Left ventricle myocardium superior (tissue), 1 donor: ENCODE measurements at places on chromosomes 11 and 22. TPM values are rescaled to one million over a fixed set of nuclear protein-coding genes. Genes with fewer than 3 reads are reported as not detected.

The IFITM1 gene
- 101 TPM for total RNA-seq

The MIOX gene
- total RNA-seq = not detected

The APOBEC3G gene
- 3.9 TPM for total RNA-seq

GRCh38 chr11:66052664-66052982 is 459 bp downstream of the SF3B2 start:
- DNase-seq = no peak

GRCh38 chr11:68263444-68264035 is 8.2 kb downstream of the C11orf24 start:
- DNase-seq = peak; percentile 43

DNA sequence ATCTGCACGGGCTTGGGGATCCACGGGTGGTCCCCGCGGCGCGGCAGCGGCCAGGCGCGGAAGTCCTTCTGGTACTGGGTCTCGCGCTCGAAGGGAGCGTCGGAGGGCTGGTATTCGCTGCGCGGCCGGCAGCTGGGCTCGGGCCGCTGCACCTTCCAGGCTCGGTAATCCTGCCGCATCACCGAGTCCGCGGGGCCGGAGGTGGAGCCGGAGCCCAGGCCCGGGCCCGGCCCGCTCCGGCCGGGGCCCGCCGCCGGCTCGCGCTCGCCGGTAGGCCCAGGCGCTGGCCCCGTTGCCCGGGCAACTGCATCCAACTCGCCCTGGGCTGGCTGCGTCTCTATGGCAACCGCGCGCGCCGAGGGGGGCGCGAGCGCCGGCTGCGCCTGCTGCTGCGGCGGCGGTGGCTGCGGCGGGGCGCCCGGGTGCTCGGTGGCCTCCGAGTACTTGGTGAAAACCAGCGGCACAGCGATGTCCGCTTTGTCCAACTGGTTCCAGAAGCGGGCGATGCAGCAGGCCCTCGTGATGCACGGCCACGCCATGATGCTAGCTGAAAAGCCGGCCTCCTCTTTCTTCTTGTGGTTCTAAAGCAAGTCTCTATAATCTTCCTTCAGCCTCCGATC is 897 bp downstream of the MAP6 start:
- DNase-seq = peak; percentile 79
